PC-3 (cell line): ENCODE measurements at places on chromosomes 7 and 10.

DNA sequence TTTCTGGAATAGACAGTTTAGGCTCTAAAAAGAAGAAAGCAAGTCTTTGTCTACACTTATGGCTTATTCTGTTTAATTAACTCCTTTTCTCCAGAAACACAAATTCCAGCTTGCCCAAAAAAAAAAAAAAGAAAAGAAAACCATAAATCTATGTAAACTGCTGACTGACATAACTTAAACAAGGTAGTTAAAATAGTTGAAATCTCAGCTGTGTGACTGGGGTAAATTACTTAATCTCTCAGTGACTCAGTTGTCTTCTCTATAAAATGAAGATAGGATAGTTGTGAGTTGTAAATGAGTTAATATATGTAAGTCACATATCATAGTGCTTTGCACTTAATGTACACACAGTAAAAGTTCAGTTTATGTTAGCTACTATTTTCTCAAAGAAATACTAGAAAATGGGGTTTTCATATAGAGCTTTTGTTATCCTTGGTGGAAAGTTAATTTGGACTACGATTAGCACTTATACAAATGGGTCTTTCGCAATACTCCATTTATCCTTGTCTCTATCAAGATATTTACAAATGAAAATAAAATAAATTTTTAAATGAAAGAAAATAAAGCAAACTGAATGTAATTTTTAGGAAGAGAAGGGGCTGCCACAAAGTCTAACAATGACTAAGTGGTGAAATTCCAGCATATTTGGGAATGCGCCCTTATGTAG is 200.9 kb downstream of the MBL2 start:
- no peak for DNase-seq

- DNase-seq, result peak; percentile 98
These were observed 55.2 kb downstream of the EGFR start for GRCh38 chr7:55073976-55074528.

DNA sequence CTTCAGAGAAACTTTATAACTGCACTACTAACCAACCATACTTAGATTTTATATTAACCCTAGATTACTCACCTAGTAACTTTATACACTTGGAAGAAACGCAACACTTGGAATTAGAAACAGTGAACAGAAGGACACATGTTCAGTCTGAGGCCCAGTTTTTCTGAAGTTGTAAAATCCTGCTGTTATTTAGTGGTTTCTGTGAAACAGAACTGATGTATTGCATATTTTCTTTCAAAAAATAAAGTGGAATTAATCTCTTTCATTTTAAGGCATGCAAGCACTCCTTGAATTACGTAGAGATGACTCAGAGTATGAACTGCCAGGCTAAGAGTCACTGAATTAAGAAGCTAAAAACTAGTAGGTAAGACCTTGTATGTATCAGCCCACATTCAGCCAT is 215.8 kb downstream of the SKAP2 start:
- peak; percentile 85 for DNase-seq

GRCh38 chr7:94906065-94906851 is 1.1 kb upstream of the PPP1R9A start:
- no peak for DNase-seq

- no peak for DNase-seq
These were observed 29.7 kb downstream of the VIPR2 start for GRCh38 chr7:159114981-159115380.

DNA sequence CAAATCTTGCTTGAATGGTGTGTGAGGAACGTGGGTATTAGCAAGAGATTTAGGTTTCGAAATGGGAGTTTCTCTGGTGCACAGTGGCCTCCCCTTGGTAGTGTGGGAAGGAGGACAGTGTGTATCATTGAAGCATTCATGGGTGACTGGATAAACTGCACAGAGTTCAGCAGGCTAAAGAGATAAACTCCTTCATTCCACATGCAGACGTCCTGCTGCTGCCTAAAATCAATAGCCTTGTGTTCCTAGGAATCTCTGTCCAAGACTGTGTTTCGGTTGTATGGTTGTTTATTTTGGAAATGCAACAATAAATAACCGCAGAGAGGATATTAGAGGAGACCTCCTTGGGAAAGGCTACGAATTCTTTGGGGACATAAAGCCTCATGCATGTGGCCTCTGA is 100.9 kb upstream of the FAM171A1 start:
- DNase-seq, result no peak

DNA sequence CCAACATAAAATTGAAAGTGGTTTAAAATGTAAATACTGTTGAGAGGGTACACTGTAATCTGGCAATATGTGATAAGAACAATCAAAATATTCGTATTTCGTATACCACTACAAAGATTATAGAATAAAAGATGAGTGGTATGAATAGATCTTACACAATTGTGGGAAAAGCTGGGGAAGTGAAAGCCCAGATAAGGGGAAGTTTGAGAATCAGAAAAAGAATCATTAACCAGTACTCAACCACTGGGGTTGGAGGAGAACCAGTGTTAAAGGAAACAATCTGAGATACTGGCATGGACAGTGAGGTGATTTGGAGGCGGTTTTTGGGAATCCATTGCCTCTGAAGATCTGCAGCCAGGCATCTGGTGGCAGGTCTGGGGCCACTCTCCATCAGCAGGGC is 59.7 kb upstream of the CDK14 start:
- no peak for DNase-seq

GRCh38 chr7:139394540-139394939 is 34.8 kb downstream of the LUC7L2 start:
- no peak for DNase-seq

DNA sequence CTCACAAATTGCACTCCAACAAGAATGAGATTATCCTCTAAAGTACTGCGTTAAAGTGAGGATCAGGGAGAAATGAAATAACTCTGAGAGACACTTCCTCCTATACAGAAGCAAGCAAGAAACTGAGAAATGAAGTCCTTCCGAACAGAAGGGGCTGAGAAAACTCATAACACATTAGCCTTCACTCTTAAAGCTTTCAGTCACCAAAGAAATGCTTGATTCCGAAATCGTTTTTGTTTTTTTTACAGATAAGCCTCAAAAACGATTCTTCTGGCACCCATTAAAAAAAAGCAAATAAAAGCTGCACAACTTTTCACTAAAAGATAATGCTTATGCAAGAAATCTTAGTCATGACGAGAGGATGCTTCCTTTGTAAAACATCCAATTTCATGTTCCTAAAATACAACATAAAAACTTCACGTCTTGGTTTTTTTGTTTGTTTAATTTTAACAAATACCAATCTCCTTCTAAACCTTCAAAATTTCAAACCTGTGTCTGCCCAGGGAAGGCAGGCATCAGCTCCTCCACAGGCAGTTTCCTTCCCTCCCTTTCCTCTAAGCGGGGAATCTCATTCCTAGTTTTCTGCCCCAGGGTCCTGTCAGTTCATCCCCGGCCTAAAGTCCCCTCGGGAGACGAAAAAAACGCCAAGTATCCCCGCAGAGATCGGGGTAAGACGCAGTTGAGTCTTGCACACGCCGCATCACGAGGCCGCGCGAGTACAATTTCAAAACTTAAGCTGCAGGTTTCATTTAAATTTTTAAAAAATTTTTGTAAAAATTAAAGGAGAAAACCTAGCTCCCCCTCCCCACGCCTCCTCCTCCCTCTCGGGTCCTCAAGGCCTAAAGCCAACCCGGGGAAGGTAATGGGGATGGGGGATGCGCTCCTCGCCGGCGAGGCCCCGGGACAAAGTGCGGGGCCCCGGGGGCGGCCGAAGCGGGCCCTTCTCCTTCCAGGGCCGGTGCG is 1.1 kb downstream of the BAZ1B start:
- DNase-seq, result peak; percentile 6

DNA sequence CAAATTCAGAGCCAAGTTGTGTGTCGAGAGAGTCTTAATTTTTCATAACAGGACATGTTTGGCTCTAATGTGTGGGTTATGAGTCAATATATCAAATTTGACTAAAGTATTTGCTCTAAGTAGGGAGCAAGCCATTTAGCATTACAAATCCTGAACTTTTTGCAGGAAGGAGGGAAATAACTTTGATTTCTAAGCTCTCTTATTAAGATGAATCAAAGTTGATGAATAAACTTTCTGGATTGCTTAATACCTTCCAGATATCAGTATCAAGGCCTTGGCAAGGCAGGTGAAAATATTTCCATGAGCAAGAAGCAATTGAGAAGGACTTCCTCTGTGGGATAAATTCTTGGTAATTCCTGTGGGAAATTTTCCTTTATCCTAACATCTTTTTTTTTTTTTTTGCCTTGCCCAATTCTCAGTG is 258.8 kb downstream of the AHR start:
- DNase-seq, result peak; percentile 76

DNA sequence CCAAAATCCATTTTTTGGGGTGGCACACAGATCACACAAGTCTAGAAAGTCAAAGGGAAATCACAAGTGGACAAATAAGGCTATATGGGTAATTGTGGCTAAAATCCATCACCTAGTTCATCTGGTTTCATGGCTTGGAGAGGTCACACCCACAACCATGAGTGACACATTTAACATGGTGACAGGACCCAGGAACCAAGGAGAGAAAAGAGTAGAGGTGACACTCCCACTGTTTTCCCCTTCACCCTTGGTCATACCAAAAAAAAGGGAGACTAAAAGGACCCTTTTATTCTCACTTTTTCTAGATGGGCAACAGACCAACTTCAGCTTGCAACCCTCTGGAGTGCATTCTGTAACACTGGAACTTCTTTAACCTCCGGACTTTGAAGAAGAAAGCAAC is 46.2 kb upstream of the ZNF107 start:
- no peak for DNase-seq

GRCh38 chr10:86042161-86042560 is 324.4 kb downstream of the GRID1 start:
- no peak for DNase-seq

DNA sequence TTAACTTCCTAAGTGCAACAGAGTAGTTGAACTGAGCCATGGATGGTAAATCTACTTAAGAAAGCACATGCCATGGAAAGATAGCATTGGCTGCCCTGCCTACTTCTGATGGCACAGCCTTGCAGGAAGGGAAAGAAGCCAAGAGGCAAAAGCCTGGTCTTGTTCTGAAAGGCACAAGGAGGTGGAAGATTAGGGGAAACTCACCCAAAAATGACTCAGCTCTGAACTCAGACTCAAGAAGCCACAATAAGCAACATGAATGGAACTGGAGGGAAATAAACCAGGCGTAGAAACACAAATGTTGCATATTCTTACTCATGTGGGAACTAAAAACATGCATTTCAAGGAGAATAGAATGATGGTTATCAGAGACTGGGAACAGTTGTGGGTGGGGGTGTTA is 20.8 kb upstream of the ALOX5 start:
- no peak for DNase-seq

DNA sequence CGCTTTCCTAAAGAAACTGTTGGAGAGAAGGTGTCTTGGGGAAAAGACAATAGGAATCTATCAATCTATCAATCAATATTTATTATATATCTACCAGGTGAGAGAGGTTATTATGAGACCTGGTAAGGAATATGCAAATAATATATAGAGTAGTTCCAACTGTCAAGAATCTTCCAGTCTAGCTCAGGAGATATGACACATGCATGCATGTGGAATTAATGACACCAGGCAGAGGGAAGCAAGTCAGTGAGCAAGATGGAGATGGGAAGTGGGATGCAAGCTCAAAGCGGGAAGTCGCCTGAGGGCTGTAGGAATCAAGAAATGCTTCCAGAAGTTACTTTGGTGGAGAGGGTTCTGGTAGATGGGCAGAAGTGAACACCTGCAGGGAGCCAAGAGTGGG is 187.4 kb upstream of the NRP1 start:
- no peak for DNase-seq

DNA sequence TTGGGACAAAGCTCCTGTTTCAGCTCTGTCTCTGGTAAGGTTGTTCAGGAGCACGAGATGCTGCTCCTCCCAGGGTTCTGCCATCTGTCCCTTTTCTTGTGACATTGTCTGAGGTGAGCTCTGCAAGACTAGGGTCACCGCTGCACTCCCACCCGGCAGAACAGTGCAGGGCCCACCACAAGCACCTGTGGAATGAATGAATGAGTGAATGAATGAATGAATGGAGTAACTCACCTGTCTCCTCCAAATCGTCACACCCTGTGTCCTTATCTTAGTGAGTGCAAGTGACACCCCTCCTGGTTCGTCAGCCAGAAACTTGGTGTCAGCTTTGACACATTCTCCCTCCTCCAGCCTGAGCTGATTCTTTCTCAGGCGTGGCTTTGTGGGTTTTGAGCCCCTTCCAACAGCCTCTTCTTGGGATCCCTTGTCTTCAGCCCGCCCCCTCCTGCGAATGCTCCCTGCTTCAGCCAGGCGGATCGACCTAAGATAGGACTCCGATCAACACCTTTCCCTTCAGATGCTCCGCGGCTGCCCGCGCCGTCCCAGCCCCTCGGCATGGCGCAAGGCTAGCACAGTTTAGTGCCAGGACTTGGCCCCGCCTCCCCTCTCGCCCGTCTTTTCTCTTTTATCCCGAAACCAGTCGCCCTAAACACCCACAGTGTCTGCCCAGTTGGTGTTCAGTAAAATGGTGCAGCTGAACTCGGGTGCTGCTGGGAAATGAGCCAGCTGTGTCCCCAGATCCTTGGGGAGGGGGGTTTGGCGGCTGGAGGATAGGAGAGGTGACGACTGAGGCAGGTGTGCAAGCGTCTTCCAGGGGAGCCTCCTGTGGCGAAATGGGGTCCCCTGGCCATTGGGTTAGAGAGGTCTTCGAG is 89.3 kb downstream of the BEND7 start:
- DNase-seq, result no peak

DNA sequence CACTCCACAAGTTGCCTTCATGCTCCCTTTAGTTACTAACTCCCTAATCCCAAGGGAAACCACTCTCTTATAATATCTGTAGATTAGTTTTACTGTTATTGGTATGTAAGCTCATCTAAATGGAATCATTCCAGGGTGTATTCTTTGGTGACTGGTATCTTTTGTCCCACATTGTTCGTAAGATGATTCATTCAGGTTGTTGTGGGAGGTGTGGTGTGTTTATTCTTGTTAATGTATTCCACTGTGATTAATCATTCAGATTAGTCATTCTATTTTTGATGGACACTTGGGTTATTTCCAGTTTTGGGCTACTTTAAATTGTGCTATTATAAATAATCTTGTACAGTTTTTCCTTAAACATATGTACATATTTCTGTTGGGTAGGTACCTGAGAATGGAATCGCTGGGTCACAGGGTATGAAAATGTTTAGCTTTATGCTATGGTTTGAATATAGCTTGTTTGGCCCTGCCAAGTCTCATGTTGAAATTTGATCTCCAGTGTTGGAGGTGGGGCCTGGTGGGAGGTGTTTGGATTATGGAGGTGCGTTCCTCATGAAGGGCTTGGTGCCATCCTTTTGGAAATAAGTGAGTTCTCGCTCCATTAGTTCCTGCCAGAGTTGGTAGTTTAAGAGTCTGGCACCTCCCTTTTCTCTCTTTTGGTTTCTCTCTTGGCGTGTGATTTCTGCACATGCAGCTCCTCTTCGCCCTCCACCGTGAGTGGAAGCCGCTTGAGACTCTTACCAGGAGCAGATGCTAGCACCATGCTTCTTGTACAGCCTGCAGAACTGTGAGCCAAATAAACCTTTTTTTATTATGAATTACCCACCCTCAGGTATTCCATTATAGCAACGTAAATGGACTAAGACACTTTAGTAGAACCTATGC is 13.8 kb downstream of the BTRC start:
- DNase-seq, result peak; percentile 91

DNA sequence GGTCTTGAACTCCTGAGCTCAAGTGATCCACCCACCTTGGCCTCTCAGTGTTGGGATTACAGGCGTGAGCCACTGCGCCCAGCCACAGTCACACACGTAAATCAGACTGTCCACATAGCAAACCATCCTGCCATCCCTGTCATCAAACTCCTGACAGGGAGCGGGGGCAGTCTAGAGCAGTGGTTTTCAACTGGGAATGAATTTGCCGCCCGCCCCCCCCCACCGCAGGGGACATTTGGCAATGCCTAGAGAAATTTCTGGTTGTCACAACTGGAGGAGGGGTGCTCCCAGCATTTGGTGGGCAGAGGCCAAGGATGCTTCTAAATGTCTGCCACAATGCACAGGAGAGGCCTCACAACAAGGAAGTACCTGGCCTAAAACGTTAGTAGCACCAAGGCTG is 24.1 kb downstream of the CAMK2G start:
- DNase-seq, result no peak
